ENCODE measurements at places on chromosomes 11 and 22. TPM values are rescaled to one million over a fixed set of nuclear protein-coding genes. Genes with fewer than 3 reads are reported as not detected.

Gene ZNRD2
- total RNA-seq, result 43.6 TPM

Gene RBFOX2
- 1.1 TPM for total RNA-seq

Gene JAML
- total RNA-seq, result 53.1 TPM

Gene ZNF280A
- total RNA-seq, result not detected

Gene SMC1B
- 0.44 TPM for total RNA-seq

Gene ISX
- not detected for total RNA-seq

Gene B3GAT3
- total RNA-seq, result 70.6 TPM

Gene RHOD
- total RNA-seq, result 0.59 TPM

Gene PRDM11
- 2.2 TPM for total RNA-seq

Gene CCDC89
- total RNA-seq, result 1.4 TPM
